Fibroblast of lung (primary cell): ENCODE measurements at places on chromosomes 12 and 14.

DNA sequence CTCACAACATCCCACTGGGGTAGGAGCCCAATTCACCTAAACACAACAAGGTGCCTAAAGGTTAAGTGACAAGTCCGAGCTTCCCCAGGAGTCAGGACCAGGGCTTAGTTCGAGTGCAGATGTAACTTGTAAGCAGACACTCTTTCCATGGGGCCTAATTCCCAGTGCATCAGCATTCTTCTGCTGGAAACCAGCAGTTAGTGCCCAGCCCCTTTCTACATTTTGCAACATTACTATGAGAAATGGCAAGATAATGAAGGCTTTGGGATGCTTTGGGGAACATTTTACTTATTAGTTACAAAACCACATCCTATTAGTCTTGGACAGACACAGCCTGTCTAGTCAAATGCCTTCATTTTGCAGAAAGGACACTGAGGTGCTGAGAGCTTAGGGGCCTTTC, 179.8 kb downstream of the CALM1 start:
- peak; percentile 85 for DNase-seq

DNA sequence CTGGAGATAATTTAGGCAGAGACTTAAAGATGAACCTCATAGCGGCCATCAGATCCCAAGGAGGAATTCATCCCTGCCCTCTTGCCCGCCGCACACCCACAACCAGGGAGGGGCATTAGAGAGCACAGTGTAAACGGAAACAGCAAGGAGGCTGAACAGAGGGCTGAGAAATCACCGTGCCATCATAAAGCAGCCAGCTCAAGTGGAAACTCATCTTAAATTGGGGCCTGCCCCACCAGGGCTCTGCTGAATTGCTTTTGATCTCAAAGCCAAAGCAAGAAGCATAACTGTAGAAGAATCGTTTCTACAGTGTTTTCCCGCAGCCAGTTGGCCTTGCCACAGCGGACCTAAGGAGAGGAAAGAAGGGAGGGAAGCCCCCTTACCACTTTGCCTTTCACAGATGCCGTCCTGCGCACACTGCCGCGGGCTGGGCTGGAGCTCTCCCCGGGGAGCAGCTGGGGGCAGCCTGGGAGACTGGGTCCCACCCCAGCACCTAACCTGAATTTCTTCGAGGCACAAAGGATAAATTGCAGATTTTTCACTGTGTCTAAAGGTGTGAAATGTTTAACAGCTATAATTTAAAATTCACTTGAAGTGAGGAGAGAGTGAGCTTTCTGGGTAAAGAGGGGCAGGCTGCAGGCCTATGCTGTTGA, 51.8 kb upstream of the MMP17 start:
- DNase-seq, result no peak

GRCh38 chr14:77303417-77304156, 17.1 kb downstream of the POMT2 start:
- DNase-seq, result peak; percentile 91

GRCh38 chr14:21014761-21015190, 10.1 kb downstream of the NDRG2 start:
- DNase-seq, result peak; percentile 87

DNA sequence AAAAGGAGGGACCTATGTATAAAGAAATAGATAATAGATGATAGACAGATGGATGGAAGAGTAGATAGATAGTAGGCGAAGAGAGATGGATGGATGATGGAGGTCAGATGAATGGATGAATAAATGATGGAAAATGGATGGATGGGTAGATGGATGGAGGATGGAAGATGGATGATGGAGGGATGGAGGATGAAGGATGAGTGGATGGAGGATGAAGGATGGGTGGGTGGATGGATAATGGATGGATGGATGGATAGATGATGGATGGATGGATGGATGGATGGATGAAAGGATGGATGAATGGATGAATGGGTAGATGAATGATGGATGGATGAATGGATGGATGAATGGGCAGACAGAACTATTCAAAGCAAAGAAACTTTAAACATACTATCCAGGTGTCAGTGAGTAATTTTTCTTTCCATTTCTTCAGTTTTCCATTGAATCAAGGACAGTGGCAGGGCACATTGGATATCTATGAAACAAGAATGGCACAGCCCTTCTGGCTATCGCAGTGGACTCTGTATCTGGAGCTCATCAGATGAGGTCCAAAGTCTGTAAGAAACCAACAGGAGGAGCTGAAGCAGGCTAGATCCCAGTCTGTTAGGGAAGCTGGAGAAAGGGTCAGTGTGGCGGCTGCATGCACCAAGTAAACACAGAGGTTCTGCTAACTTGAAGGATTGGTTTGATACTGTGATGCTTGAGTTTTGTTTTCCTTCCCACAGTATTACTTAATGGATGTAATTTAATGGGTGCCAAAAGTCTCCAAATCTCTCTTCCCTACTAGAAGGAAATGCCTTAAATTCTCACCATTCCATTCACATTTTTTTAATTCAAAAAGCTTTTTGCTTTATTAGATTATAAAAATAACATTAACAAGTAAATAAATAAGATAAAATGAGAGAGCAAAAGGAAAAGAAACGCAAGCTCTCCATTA, 18.1 kb upstream of the MED13L start:
- DNase-seq, result no peak

DNA sequence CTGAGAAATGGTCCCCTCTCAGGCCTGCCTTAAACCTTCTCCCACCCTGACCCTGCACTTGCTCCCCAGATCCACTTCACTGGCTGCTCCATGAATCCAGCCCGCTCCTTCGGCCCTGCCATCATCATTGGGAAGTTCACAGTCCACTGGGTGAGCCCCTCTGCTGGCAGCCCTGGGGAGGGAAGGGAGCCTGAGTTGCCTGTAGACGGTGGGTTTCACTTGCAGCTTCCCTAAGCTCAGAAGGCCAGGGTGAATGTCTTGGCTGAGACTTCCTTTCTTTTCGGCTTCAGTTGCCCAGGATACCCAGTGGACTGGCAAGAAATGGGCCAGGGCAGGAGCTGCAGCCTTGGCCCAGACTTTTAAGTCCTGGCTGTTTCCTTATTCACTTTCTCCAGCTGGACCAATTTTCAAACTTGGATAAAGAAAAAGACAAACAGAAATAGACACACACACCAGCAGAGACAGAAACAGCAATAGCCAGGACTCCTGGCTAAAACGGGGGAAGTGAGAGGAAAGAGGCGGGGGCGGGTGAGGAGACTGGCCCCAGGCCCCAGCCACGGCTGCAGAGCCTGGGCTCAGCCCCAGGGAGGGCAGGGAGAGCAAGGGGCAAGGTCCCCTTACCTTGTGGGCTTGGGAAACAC, 2.0 kb downstream of the AQP6 start:
- DNase-seq, result no peak

DNA sequence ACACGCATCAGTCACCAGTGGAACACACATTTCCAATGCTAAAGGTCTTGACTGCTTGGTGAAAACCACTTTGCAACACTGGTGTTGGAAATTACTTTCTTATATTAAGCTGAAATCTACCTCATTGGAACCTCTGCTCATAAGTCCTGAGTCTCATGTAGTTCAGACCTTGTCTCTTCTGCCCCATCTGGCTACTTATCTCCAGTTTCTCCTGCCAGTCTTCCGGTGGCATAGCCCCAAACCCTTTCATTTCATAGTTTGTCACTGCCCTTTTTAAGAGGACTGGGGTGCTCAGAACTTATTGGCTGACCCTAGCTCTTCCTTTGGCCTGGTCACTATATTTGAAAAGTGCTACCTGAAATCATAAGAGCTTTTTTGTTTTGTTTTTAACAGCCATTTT, 43.7 kb downstream of the HELB start:
- no peak for DNase-seq

- DNase-seq, result no peak
Observed at GRCh38 chr12:79688376-79689060, 2.2 kb downstream of the PAWR start.

GRCh38 chr14:81459912-81460311, 59.8 kb upstream of the STON2 start:
- DNase-seq, result no peak

DNA sequence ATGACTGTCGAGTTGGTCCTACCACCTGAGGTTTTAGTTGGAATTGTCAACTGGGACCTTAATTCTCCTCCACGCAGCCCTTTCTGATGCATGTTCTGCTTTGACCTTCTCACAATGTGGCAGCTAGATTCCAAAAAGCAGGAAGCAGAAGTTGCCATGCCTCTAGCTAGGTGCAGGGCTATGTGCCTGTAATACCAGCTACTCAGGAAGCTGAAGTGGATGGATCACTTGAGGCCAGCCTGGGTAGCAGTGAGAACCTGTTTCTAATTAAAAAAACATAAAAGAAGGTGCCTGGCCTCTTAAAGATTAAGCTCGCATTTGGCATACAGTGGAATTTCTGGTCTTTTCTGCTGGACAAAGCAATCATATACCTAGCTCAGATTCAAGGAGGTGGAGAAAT, 77.1 kb downstream of the FGD4 start:
- no peak for DNase-seq

DNA sequence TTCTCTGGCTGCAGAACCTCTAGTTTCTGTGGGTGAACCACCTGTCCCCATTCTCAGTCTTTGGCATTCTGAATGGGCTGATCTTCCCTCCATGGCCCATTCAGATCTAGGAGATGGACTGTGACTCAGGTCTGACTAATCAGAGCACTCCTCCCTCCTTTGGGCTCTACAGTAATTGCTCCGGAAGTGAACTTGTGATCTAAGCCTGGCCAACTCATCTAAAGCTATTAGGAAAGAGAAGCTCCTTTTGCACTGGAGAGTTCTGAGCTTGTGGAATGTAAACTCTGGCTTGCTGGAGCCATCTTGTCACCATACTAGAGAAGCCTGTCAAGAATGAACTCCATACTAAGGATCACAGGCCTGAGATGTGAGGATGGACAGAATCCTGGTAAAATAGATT, 168.2 kb downstream of the SUDS3 start:
- DNase-seq, result no peak

DNA sequence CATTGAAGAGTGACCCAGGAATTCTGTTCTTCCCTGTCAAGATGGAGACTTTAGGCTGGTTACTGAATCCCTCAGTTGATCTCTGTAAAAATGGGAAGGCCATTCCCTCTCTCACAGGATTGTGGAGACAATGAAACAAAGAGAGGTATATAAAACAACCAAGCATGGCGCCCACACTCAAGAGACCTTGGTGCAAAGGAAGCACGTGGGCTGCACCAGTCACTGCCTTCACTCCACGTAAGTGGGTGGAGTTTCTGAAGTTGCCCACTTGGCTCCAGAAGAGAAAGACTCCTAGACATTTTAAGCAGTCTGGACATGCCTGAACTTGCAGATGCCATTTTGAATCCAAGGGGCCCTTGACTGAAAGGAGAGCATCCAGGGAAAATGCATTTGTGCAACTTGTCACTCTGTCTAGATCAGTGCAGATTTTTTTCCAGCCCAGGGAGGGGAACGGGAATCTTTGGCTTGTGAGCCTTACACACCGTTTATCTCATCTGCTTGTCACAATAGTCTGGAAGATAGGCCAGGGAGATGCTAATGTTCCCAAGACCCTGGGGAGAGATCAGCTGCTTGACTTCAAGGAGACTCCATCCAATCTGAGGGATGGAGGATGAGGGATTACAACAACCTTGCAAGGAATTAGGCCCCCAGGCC, 96.9 kb upstream of the TBX3 start:
- DNase-seq, result no peak

DNA sequence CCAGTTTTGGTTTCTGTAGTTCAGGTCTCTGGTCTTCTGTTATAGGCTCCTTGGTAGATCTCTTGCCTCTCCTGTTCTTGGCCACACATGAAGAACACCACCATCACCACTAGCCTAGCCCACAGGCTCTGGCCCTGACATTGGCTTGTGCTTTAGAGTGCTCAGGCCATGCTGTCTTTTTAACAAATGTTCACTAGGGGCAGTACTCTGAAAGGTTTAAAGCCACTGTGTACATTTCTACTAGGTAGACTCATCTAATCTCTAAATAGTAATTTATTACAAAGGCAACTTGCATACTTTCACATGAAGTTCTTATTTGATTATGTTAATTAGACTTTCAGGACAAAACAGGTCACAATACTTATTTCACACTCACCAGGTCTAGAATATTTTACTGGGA, 38.3 kb downstream of the PDE6H start:
- DNase-seq, result no peak

DNA sequence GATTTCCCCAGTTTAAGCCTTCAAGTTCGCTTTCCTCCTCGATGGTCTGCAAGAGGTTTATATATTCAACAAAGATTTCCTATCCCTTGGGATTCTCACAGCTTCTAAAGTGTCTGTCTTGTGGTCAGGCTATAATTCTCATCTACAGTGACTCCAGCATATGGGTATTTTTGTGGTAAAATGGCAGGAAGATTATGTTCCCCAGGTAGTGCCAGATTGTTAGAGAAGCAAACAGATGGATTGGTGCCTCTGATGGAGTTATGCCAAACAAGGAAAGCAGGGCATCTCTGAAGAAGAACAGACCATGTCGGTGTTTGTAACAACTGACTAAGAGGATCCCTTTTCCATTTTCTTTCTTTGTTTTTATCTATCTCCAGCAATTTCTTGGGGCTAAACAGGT, 5.5 kb upstream of the CCDC175 start:
- peak; percentile 8 for DNase-seq

DNA sequence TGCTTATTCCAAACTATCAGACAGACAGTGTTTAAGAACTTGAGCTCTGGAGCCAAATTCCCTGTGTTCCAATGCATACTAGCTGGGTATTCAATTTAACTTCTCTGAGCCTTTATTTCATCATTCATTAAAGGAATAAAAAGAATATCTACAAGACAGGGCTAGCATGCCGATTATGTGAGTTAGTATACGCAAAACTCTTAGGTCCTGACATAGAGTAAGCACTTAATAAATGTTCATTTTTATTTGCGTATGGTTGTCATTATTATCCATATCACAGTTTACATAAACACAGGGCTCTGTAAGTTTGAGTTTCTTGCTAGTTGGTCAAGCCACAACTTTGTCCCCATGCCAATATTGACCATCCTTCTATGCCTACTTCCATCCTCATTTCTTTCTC, 161.5 kb downstream of the NUAK1 start:
- peak; percentile 72 for DNase-seq

DNA sequence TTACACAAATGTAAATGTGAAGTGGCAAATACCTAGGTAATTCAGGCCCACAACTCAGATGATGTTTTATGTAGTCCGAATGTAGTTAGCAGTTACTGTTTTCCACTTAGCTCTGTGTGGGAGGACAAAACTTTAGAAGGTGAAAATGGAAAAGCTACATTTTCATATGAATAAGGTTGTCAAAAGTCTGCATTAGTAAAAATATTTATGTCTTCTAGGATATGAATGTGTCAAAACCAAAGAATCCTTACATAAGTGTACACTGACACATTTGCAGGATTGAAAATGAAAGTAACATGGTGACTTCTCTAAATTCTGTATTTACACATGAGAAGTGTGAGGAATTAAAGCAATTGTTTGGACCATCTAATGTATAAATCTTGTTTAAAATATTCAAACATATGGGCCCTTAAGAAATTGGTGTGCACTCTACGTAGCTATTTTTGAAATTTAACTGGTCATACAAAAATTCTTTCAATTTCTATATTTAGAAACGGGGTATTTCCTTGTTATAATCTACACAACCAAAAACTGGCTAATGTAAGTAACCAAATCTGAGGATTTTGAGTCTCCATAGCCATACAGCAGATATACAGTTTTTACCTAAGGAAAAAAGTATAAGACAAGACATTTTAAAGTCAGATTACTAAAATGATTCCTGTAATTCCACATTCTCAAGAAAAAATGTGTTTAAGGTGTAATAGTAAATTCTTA, 5.4 kb downstream of the CDKN1B start:
- peak; percentile 70 for DNase-seq
